A549 treated with Hydrocortisone at 1 μM for 4 hours (cell line): ENCODE measurements at places on chromosomes 13 and 19. TPM values are rescaled to one million over a fixed set of nuclear protein-coding genes. Genes with fewer than 3 reads are reported as not detected.

CEACAM20 gene
- total RNA-seq: 0.08 to 0.10 TPM in 2 of 5 replicates, not detected in the others

JSRP1 gene
- 0.18 to 0.90 TPM (median 0.75 TPM) in 5 replicates for total RNA-seq

CGB8 gene
- total RNA-seq: 1.4 to 3.7 TPM (median 2.8 TPM) in 5 replicates

FAM187B gene
- total RNA-seq: not detected in 5 replicates
